Adrenal gland (tissue), 19 donors: ENCODE measurements at places on chromosomes 7 and 10.

DNA sequence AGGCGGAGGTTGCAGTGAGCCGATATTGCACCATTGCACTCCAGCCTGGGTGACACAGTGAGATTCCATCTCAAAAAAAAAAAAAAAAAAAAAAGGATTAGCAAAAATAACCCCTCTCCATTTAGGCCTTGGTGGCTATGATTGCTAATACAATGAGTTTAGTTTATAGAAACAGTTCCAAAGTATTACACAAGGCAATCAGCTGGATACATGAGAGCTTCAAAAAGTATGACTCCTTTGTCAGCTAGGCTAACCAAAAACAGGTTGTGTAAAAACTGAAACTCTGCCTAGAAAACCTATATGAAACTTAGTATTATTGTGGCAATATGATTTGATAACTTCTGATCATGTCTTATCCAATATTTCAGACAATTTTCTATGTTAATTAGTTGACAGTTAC, 57.2 kb downstream of the SUGCT start:
- no peaks in the 10 kb centered on the region for H3K27me3 ChIP-seq
- H3K27ac ChIP-seq: no peak overlapping the region
- no peak for DNase-seq
- no peak overlapping the region for H3K4me3 ChIP-seq
- H3K4me1 ChIP-seq: no peaks in the 10 kb centered on the region

DNA sequence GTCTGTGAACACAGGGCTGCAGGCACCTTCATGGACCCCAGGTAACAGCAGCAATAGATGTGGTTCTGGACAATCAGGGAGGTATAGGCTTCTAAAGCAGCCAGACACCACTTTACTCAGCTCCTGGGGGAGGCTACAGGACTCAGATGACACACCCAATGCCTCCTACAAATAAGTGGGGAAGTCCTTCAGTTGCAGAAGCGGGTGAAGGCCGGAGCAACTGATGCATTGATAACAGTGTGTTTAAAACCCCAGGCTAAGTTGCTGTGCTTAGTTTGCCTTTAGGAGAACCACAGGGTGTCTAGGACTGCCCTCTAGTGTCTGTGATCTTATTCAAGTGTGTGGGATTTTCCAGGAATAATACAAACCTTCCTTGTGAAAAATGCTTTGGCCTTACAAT, 5.9 kb upstream of the ITGA8 start:
- no peak overlapping the region for H3K4me3 ChIP-seq
- H3K4me1 ChIP-seq: peaks cover 5% of the 10 kb centered on the region

DNA sequence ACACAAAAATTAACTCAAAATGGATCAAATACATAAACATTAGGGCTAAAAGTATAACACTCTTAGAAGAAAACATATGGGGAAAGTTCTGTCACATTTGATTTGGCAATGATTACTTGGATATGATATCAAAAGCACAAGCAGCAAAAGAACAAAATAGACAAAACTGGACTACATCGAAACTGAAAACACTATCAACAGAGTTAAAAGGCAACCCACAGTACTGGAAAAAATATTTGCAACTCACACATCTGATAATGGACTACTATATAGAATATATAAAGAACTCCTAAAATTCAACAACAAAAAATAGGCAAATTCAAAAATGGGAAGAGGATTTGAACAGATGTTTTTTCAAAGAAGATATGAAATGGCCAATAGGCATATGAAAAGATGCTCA, 51.0 kb downstream of the COA1 start:
- H3K4me3 ChIP-seq: no peak overlapping the region
- H3K27me3 ChIP-seq: no peaks in the 10 kb centered on the region

GRCh38 chr10:18486438-18486837, 164.9 kb downstream of the NSUN6 start:
- H3K36me3 ChIP-seq: no peaks in the 10 kb centered on the region
- no peaks in the 10 kb centered on the region for H3K4me1 ChIP-seq
- no peaks in the 10 kb centered on the region for H3K27me3 ChIP-seq
- no peak for DNase-seq
- no peak overlapping the region for H3K4me3 ChIP-seq

- H3K27me3 ChIP-seq: no peaks in the 10 kb centered on the region
- no peaks in the 10 kb centered on the region for H3K4me1 ChIP-seq
- H3K4me3 ChIP-seq: no peak overlapping the region
- H3K27ac ChIP-seq: no peak overlapping the region
- DNase-seq: peak; percentile 21
Observed at GRCh38 chr10:8221451-8221850, 167.0 kb downstream of the GATA3 start.
